Activated gamma-delta T cell treated with anti-CD3 and anti-CD28 coated beads, Interleukin-2, amount 50 U/mL, for 16 hours (primary cell): ENCODE measurements at places on chromosomes 7 and 10.

- no peak for DNase-seq
These were observed 43.5 kb downstream of the NUP205 start for GRCh38 chr7:135601182-135601581.

- DNase-seq: no peak
These were observed 102.8 kb downstream of the KAT6B start for GRCh38 chr10:74929197-74929596.

- DNase-seq: no peak
These were observed 56.3 kb downstream of the CRTAC1 start for GRCh38 chr10:97974100-97974499.

GRCh38 chr7:1060315-1061072 is 16.1 kb downstream of the GPR146 start:
- DNase-seq: no peak

GRCh38 chr7:147412782-147413556 is 1177.6 kb upstream of the C7orf33 start:
- no peak for DNase-seq
